GM23248 (cell line): ENCODE measurements at places on chromosomes 12 and 14.

- peaks cover 26% of the 10 kb centered on the region for H3K4me1 ChIP-seq
- no peaks in the 10 kb centered on the region for H3K36me3 ChIP-seq
- H3K4me3 ChIP-seq, result no peak overlapping the region
- H3K27ac ChIP-seq, result no peak overlapping the region
- peak; percentile 5 for DNase-seq
- H3K27me3 ChIP-seq, result no peaks in the 10 kb centered on the region
These were observed 76.7 kb upstream of the BBS10 start for GRCh38 chr12:76424941-76425340.

GRCh38 chr12:50557421-50557820, 52.6 kb downstream of the DIP2B start:
- H3K36me3 ChIP-seq, result no peaks in the 10 kb centered on the region
- H3K4me1 ChIP-seq, result peaks cover 16% of the 10 kb centered on the region
- peak overlapping the region; percentile 19 for H3K27ac ChIP-seq
- DNase-seq, result peak; percentile 29

GRCh38 chr12:64390275-64390851, at the start of gene C12orf56:
Gene C12orf56, minus strand, starts transcription at chr12:64390758. Its CDS starts 193 bp downstream, at chr12:64390565.
- no peaks in the 10 kb centered on the region for H3K36me3 ChIP-seq
- peak; percentile 67 for DNase-seq
- H3K4me1 ChIP-seq, result peaks cover 8% of the 10 kb centered on the region
- no peak within 1 kb of the TSS for H3K27ac ChIP-seq

DNA sequence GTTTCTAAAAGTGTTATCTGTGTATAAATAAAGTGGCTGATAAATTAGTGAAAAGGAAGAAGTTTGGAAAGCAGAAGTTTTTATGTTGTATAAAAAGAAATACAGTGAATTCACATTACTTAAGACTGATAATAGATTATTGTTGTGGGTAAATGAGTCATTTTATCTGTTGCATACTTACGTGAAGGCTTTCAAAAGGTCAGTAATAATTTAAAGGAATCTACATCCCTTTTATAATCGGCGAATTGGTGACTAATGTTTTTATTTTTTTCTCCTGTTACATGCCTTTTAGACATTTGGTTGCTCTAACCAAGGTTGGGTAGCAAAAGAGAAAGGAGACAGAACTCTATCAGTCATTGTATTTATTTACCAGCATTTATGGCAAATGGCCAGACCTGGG, 155.9 kb downstream of the SLC41A2 start:
- no peak overlapping the region for H3K27ac ChIP-seq
- peak; percentile 14 for DNase-seq
- no peaks in the 10 kb centered on the region for H3K27me3 ChIP-seq
- no peaks in the 10 kb centered on the region for H3K36me3 ChIP-seq

- no peak overlapping the region for H3K27ac ChIP-seq
- 0 out of 2 replicates have a peak, but pooled peaks cover under 1% of the 10 kb centered on the region for H3K4me1 ChIP-seq
- no peak for DNase-seq
These were observed 64.1 kb upstream of the HIF1A start for GRCh38 chr14:61631045-61631687.

- H3K4me1 ChIP-seq, result no peaks in the 10 kb centered on the region
- no peaks in the 10 kb centered on the region for H3K36me3 ChIP-seq
- H3K4me3 ChIP-seq, result no peak overlapping the region
- no peaks in the 10 kb centered on the region for H3K27me3 ChIP-seq
These were observed 794.3 kb upstream of the NOVA1 start for GRCh38 chr14:27392153-27392552.

GRCh38 chr12:15690320-15690719, 98.9 kb downstream of the EPS8 start:
- peaks cover 49% of the 10 kb centered on the region for H3K4me1 ChIP-seq
- H3K4me3 ChIP-seq, result no peak overlapping the region
- no peaks in the 10 kb centered on the region for H3K36me3 ChIP-seq
- no peak for DNase-seq

DNA sequence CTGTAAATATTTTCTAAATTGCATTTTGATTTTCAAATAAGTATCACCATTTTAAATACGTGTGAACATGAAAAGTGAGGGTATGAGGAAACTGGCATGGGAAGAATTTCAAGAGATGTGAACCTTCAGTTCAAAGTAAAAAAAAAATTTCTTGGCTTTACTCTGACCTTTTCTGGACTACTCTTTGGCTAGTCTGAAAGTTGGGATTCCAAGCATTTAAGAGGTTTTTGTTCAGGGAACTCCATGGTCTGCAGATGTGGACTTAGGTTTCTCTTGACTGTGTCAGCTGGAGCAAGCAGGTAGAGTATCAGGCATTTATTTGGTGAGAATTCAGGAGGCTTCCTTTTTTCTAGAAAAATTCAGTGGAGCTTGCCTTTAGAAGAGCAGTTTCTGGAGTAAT, 311.6 kb downstream of the LRIG3 start:
- H3K27me3 ChIP-seq, result no peaks in the 10 kb centered on the region
- H3K4me1 ChIP-seq, result 0 out of 2 replicates have a peak, but pooled peaks cover 5% of the 10 kb centered on the region
- no peaks in the 10 kb centered on the region for H3K36me3 ChIP-seq
- H3K27ac ChIP-seq, result no peak overlapping the region
- no peak overlapping the region for H3K4me3 ChIP-seq

GRCh38 chr14:98162856-98163805, 1108.9 kb downstream of the BCL11B start:
- no peaks in the 10 kb centered on the region for H3K36me3 ChIP-seq
- H3K27ac ChIP-seq, result no peak overlapping the region
- no peak overlapping the region for H3K4me3 ChIP-seq
- no peak for DNase-seq

DNA sequence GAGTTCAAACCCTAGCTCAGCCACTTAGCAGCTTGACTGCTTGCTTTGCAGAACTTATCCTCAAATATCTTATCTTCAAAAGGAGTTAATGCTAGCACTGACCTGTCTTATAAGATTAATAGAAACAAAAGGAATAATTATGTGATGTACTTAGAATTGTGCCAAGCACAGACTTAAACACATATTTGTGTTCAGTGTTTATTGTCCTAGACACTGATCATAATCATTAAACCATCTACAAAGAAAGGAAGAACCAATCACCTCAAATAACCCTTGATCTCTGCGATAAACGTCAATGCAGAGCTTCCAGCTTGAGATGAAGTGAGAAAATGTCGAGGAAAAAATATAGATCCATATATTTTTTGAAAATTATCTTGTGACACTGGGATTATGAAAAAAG, 73.1 kb downstream of the ATXN7L3B start:
- DNase-seq, result no peak
- no peaks in the 10 kb centered on the region for H3K27me3 ChIP-seq
- H3K4me1 ChIP-seq, result no peaks in the 10 kb centered on the region
- H3K27ac ChIP-seq, result no peak overlapping the region
- H3K4me3 ChIP-seq, result no peak overlapping the region

- peaks cover 33% of the 10 kb centered on the region for H3K27me3 ChIP-seq
- no peak for DNase-seq
- H3K4me1 ChIP-seq, result no peaks in the 10 kb centered on the region
These were observed 23.8 kb downstream of the CYP46A1 start for GRCh38 chr14:99707921-99708320.

- H3K4me3 ChIP-seq, result no peak overlapping the region
- H3K4me1 ChIP-seq, result peaks cover 3% of the 10 kb centered on the region; the same call in 1 of the 2 replicates
- no peak for DNase-seq
These were observed 19.6 kb downstream of the LGMN start for GRCh38 chr14:92728759-92729364.

GRCh38 chr12:18373181-18373580, 111.9 kb downstream of the PIK3C2G start:
- H3K36me3 ChIP-seq, result no peaks in the 10 kb centered on the region
- H3K27ac ChIP-seq, result no peak overlapping the region
- H3K27me3 ChIP-seq, result no peaks in the 10 kb centered on the region
- no peaks in the 10 kb centered on the region for H3K4me1 ChIP-seq
- no peak overlapping the region for H3K4me3 ChIP-seq

- no peaks in the 10 kb centered on the region for H3K36me3 ChIP-seq
These were observed 201.9 kb upstream of the DIO3 start for GRCh38 chr14:101359221-101360053.

DNA sequence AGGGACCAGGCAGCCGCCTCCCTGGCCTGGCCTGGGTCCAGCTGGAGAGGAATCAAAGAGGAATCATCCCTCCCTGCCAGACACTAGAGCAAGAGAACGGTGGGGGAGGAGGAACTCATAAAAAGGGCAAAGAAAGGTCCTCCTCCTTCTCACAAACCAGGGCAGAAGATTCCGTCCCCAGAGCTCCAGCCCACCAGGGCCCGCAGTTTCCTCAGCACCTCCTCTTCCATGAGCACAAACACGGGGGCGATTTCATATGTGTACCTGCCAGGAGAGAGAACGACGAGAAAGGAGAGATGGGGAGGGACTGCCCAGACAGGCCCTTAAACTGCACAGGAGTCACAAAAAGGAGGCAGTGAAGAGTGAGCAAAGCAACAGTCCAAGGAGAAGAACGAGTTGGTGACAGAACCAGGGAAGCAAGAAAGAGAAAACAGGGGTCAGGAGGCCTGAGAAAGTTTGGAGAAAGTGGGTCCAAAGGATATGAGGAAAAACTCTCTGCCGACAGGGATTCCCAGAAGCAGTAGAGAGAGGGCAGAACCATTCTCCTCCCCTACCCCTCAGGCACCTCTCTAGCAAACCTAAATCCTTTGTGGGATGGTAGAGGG, 8.7 kb upstream of the ZNF740 start:
- no peak for DNase-seq
- no peaks in the 10 kb centered on the region for H3K27me3 ChIP-seq
- H3K4me3 ChIP-seq, result no peak overlapping the region
- H3K4me1 ChIP-seq, result peaks cover 42% of the 10 kb centered on the region

DNA sequence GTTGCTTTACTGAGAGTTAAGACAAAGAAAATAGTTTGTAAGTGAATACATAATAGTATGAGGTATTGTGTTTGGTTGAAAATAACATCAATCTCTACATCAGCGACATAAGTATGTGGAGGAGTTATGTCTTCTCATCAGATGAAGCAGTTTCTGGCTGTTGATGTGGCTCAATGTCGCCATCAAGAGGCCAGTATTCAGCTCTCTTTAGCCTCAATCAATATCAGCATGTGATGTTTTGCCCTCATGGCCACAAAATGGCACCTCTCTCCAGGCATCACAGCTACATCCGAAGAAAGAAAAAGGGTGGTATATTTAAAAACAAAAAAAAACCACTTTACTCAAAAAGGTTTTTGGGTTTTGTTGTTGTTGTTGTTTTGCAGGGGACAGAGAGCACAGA, 302.3 kb upstream of the TMEM132C start:
- peak; percentile 46 for DNase-seq
- H3K4me3 ChIP-seq, result no peak overlapping the region
- no peaks in the 10 kb centered on the region for H3K36me3 ChIP-seq
- no peaks in the 10 kb centered on the region for H3K27me3 ChIP-seq

DNA sequence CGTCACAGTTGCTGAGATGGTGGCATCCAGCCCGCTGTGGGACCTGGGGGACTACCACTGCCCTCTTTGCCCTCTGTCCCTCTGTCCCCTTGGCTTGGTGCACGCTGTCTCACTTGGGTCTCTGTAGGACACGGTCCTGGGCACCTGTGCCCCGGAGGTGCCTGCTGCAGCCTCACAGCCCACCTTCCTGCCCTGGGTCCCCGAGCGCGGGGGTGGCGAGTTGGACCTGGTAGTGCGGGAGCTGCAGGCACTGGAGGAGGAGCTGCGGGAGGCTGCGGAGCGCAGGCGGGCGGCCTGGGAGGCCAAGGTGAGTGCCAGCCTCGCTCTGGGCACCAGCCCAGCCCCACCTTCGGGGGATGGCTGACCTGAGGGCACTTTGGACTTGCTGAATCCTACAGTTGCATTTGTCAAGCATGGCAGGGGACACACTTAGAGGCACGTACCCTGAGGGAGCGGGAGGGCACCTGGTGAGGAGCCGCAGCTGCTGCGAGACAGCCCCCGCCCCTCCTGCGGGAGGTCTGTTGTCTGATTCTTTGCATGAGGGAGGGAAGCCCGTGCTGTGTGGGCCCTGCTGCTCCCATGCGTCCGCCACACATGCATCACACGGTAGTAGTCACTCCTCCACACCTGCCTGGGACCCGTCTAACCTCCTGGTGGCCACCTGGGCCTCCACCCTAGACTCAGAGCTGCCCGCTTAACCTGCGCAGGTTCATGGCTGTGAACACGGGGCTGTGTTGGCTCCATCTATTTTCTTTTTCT, 6.8 kb downstream of the TEDC1 start:
- H3K27ac ChIP-seq, result no peak overlapping the region
- no peak overlapping the region for H3K4me3 ChIP-seq
- H3K27me3 ChIP-seq, result no peaks in the 10 kb centered on the region
- no peaks in the 10 kb centered on the region for H3K4me1 ChIP-seq
- no peak for DNase-seq

- no peaks in the 10 kb centered on the region for H3K36me3 ChIP-seq
- no peaks in the 10 kb centered on the region for H3K27me3 ChIP-seq
- peaks cover 5% of the 10 kb centered on the region for H3K4me1 ChIP-seq
- DNase-seq, result no peak
These were observed 241.5 kb downstream of the BCL11B start for GRCh38 chr14:99030454-99030853.

DNA sequence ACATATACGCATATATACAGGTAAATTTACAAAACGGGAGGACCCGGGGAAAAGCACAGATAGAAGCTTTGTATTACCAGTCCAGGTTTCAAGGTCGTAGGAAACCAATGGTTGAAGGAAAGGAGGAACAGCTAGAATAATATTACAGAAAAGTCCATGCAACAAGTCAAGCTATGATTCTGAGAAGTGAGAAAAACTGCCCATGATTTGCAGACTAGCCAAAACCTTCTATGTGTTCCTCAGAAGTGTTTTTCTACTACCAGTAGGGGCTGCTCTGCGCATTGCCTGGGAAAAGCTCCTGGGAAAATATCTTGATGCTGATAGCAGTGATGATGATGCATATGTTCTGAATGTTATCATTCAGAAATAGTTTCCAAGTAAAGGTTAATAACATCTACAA, 2.2 kb downstream of the PDZRN4 start:
- H3K27me3 ChIP-seq, result peaks cover 22% of the 10 kb centered on the region
- peak; percentile 6 for DNase-seq
- no peaks in the 10 kb centered on the region for H3K4me1 ChIP-seq
- H3K4me3 ChIP-seq, result no peak overlapping the region
- no peaks in the 10 kb centered on the region for H3K36me3 ChIP-seq
- no peak overlapping the region for H3K27ac ChIP-seq

DNA sequence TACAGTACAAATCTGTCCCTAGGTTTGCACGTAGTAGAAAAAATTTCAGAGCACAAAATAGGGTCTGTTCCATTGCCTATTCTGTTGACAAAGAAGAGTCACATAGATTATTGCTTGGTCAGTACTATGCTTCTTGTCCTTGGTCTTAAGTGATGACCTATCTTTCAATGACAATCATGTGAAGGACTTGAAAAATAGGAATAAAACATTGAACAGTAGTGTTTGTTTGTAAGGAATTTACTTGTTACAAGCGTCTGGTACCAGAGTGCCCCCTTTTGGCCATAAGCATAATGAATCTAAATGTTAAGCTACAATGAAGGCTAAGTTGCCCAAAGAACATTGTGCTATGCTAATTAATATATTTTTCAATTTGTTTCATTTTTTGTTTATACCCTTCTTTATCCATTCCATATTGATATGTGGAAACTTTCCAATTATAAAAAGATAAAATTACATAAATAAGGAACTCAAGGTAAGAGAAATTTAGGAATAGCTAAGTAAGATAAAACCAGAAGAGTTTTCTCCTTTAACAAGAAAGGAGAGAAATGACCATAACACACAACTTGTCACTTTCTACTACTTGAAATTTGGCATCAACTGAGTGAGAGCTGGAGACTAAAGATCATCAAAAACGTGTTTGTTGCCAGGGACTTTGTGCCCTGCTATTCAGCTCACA, 204.7 kb downstream of the EPS8 start:
- H3K36me3 ChIP-seq, result no peaks in the 10 kb centered on the region
- H3K27ac ChIP-seq, result no peak overlapping the region
- H3K27me3 ChIP-seq, result no peaks in the 10 kb centered on the region
- DNase-seq, result peak; percentile 77
- H3K4me1 ChIP-seq, result no peaks in the 10 kb centered on the region
